ENCODE measurements at places on chromosomes 3 and 15.

GRCh38 chr3:141286856-141287255, 55.2 kb downstream of the PXYLP1 start:
- DNase-seq, result no peak

- peak; percentile 8 for DNase-seq
These were observed 32.2 kb upstream of the LYZL4 start for GRCh38 chr3:42442640-42443039.

GRCh38 chr15:58549785-58550074, 117.9 kb downstream of the LIPC start:
- no peak for DNase-seq

DNA sequence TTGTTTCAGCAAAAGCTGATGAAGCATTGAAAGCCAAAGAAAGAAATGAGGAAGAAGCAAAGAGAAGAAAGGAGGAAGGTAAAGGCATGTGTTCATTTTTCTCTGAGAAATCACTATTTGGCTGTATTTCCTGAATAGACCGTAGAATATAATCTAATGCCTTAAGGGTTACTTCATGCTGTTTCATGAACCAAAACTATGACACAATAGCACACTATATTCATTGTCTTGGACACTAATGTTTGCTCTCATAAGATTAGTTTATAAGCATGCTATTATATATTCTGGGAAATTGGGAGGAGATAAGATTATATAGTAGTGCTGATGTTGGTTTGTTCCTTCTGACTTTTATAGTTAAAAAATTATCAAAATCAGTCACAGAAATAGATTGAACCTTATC, 110.1 kb upstream of the MLF1 start:
- no peak for DNase-seq

DNA sequence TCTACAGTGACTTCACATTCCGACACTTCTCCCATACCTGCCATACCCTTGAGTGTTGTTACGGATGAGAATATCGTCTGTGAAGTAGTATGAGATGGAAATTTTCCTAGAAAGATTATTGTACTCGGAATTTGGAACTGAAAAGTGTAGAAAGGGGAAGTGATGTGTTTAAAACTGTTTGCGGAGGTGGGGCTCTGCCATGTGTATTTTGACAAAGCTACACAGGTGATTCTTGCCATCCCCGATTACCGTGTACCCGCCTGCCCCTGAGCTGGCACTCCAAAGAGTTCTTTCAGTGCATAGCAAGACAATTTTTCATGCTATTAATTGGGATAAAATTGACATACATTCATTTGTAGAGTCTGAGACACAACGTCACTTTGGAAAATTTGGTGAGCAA, 81.7 kb downstream of the OPA1 start:
- no peak for DNase-seq

DNA sequence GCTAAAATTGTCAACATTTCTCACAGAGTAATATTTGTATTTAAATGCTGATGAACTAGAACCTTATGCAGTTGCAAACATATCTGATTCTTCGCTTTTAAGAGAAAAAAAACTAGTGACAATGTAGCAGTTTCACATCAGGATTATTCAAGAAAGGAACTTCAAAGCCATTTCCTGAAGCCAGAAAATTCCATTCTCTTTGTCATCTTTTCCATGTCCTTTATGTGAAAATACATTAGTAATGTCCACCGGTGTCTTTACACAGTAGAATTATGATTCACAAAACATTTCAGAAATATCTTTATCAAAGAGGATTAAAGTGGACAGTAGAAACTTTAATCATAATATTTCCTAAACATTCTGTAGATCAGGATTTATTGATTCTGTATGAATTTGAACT, 12.7 kb upstream of the LXN start:
- peak; percentile 53 for DNase-seq

- no peak for DNase-seq
These were observed 62.0 kb upstream of the LEKR1 start for GRCh38 chr3:156763931-156764720.

- no peak for DNase-seq
These were observed 155.7 kb downstream of the SLCO3A1 start for GRCh38 chr15:92009162-92009561.

All from iris pigment epithelial cell (primary cell).